ENCODE measurements at places on chromosomes 5 and 9. TPM values are rescaled to one million over a fixed set of nuclear protein-coding genes. Genes with fewer than 3 reads are reported as not detected.
A peak's percentile ranks its signal among the peaks of the same experiment; 100 is the strongest.

- no peak for DNase-seq
These were observed 96.1 kb downstream of the PAX5 start for GRCh38 chr9:36937951-36938350.

DNA sequence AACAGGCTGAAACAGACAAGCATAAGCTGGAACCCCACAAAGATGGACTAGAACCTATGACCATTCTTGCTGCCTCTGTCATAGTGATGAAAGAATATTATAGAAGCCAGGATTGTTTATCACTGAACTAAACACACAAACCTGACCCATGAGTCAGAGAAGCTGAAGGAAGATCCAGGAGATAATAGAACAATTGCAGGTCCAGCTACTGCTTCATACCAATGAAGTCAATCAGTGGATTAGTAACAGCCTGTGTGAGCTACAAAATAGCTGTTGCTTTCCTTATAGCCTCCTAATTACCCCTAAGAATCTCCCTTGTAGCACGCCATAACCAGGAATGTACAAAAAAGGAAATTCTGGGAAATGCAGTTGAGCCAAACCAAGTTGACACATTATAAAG is 459.9 kb upstream of the ZNF462 start:
- DNase-seq: no peak

GPR151 gene
- total RNA-seq: under 0.01 TPM

OTP gene
- 0.05 TPM for total RNA-seq

SPATA9 gene
- 0.19 TPM for total RNA-seq

DNA sequence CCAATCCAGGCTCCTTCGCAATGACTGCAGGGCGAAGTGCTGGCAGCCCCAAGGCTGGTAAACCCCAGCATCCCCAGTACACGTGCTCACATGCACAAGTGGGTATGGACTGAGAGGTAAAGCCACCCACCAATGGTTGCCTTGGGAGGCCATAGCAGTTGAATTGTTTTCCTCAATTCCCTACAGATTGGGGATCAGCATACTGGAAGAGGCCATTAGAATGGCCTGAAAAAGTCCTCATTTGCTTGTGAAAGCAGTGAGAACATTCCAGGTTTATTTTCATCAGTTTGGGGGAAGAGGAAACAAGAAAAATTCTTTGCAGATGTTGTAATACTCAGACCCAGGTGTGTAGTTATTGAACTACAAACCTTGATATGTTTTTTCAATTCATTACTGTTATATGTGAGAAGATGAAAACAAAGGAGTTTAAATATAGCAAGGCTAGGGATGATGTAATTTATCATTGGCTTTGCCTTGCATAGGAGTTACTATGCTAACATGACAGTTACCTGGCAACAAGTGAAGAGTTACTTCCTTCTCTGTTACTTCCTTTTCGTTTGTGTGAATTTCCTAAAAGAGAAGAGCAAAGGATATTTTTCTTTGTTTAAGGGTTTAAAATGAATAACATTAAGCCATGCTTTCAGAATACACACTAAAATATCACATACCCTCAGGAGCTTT is 36.4 kb downstream of the MTMR12 start:
- peak; percentile 35 for DNase-seq

GRCh38 chr5:174617285-174617684 is 107.1 kb upstream of the MSX2 start:
- no peak for DNase-seq

NSG2 gene
- 0.05 TPM for total RNA-seq

BNC2 gene
- total RNA-seq: 3.9 TPM

KIF27 gene
- 5.2 TPM for total RNA-seq

MRNIP gene
- 10.2 TPM for total RNA-seq

DNA sequence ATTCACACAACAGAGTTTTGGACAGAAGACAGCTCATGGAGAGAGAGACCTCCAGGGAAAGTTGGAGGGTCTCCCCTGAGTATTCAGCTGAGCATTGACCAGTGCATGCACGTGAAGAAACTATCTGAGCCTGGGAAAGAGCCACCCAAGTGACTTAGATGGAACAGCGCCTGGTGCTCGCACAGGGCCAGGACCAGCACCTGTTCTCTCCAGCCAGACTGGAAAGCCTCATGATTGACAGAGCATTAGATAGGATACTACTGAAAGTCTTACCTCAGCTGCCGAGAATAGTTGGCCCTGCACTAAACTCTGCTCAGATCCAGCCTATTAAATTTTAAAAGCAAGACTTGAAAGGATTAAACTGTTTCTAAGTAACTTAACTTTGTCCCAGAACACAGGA is 28.3 kb upstream of the NEURL1B start:
- DNase-seq: no peak

- DNase-seq: no peak
These were observed 38.2 kb downstream of the CPEB4 start for GRCh38 chr5:173926359-173926758.

- no peak for DNase-seq
These were observed 114.2 kb downstream of the LHFPL2 start for GRCh38 chr5:78534148-78534904.

TTC23L gene
- total RNA-seq: 0.33 TPM

ADAMTS13 gene
- total RNA-seq: 0.94 TPM

IFNK gene
- total RNA-seq: not detected

GRCh38 chr5:5188376-5189050 is 48.4 kb downstream of the ADAMTS16 start:
- DNase-seq: no peak

DNA sequence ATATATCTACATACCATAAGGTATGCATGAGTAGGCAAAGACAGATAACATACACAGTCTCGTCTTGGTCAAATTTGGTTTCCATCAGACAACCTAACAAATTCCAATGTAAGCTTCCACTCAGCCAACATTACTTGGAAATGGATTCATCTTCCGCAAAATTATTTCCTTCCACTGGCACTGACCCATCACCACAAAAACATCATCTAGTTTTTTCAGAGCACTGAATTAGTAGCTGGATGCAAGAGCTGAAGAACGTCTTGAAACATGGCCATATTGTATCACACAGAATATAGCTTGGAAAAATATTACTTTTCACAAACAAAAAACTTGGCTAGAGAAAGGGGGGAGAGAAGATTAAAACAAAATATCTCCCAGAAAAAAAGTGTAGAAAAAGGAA is 73.5 kb downstream of the EFNA5 start:
- DNase-seq: no peak

DNA sequence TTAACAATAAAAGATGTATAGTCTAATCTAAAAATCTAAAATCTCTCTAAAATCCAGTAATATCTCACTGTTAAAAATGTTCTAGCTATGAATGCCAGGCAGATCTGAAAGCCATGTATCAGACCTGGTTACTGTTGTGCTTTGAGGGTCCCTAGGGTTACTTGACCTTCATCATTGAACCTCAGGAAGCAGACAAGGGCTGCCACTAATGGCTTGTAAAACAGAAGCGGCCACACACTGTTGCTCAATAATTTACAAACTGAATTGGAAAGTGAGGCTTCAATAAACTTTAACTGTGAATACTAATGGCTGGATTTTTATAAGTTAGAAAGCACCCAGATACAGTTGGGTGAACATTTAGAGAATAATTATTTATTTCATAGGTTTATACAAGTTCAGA is 198.0 kb upstream of the RPS23 start:
- no peak for DNase-seq

Data from thymus (tissue), 14 donors.